ENCODE measurements at places on chromosomes 7 and 10.

DNA sequence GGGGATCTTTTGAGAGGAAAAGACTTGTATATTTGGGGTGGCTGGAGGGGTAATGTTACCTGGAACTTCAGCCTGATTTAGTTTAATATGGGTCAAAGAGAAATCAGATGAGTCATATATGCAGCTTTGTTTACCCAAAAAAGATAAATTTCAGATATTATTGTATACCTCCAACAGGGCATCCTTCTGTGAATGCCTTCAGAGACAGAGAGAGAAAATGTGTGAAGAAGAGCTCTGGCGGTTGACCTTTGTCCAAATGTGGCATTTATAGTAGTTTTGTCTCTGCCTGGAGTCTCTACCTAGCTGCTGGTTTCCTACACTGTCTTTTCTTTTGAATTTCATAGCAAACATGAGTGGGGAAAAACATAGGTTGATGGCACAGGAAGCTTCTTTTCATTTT lies 21.6 kb downstream of the LRMDA start:
- no peak for DNase-seq

DNA sequence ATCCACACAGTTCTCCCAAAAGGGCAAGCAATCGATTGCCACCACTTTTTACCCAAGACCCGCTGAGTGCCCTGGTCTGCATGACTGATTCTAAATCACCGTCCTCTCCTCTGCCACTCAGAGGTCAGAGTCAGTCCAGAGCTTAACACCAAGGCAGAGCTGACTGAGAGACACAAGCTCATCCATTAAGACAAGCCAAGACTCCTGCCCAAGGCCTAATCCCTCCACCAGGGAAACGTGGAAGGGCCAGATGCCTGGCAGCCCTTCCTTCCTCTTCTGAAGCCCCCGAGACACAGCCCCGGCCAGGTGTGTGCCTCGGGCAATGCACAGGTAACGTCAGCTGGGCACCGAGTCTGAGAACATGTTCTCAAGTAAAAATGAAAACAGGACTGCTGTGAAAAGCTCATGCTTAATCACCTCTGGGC lies 51.7 kb downstream of the DIP2C start:
- DNase-seq, result no peak

- no peak for DNase-seq
Measured at GRCh38 chr7:25894002-25894901, 257.7 kb upstream of the NFE2L3 start.

DNA sequence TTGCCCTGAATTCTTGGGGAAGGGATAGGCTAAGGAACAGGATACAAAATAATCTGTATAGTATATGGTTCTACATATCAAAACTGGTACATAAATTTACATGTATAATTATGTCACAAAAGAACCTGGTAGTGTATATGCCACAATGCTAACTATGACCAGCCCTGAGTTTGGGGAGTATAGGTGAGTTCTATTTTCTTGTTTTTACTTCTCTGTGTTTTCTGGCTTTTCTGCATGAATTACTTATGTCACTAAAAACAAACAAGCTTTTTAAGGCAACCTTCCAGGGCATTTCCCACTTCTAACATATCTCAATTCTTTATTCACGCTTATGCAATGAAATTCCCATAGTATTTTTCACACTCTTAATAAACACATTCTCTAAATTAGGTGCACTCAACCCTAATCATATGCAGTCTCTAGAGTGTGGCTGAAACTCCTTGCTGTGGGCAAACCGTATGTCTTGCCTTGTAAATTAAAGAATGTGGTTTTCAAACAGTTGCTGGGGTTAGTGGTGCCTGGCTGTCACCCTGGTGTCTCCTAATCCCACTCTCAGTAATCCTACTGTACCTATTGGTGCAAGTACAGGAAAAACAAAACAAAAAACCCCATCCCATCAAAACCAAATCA lies 14.0 kb upstream of the INSIG1 start:
- no peak for DNase-seq

DNA sequence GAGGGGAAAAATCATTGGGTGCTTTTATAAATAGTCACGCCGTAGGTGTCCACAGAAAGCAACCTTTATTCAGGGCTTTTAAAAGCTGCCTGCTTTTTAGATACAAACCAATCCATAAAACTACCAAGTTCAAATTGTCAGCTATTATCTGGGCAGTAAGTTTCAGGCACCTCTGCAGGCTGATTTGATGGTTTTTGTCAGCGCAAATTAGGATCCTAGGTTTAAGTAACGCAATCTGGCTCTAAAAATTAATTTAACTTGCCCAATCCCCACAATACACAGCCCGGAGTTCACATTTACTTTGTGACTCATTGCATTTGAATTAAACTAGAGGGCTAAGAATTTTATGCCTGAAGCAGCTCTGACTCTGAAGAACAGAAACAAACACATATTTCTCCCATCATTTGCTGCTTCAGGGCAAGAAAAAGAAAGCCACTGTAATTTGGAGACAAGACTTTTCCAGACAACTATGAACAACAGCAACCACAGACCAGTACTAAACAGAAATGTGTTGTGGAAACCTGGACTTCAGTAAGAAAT lies 43.3 kb downstream of the NRP1 start:
- DNase-seq, result no peak

GRCh38 chr7:112959276-112959675 lies 127.4 kb downstream of the GPR85 start:
- DNase-seq, result no peak
